ENCODE measurements at places on chromosomes 11 and 22.

DNA sequence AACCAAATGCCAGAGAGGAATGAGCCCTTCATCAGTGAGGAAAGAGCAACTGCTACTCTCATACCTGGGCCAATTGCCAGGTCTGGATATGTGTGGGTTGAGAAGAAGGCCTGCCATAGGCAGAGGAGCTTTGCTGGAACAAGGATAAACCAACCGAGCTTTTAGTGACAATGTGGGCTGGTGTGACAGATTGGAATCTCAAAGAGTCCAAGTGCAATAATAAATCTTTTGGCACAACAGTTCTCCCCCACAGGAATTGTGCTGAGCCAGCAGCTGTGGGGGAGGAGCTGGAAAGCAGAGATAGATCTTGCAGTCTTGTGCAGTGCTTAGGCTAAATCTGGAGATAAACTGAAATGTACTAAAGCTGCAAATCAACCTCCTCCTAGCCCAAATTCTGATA, 79.4 kb upstream of the ISX start:
- DNase-seq: no peak

DNA sequence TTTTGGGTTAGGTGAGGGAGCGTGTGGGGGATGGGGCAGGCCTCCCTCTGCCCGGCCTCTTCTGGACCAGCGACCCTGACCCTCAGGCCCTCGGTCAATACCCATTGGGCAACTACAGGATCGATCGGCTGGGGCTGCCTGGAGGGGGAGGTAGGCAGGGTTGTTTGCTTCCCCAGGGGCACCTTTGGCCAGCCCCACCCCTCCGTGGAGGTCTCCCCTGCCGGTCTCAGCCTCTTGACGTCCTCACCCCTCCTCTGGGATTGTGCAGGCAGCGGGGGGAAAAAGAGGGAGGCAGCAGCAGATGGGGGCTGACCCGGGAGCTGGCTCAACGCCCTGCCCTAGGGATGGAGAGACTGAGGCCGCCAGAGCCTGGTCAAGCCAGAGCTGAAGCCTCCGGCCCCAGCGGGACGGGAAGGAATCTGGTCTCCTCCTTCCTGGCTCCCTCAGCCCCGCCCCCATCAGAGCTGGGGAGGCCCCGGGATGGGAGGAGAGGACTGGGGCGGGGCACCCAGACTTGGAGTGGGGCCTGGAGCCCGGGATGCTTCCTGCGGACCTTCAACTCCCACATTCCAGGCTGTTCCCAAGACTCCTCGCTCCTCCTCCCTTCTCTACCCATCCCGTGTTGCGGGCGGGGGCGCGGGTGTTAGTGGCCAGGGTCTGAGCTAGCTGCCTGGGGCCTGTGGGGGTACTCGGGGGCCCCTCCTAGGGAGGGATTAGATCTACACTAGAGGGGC, 14.4 kb upstream of the CDC42EP1 start:
- DNase-seq: no peak

GRCh38 chr22:42313804-42314581, 43.5 kb upstream of the TCF20 start:
- peak; percentile 26 for DNase-seq

GRCh38 chr11:96523656-96524055, 133.8 kb downstream of the JRKL start:
- no peak for DNase-seq

GRCh38 chr11:46327829-46328228, 19.4 kb upstream of the DGKZ start:
- no peak for DNase-seq

DNA sequence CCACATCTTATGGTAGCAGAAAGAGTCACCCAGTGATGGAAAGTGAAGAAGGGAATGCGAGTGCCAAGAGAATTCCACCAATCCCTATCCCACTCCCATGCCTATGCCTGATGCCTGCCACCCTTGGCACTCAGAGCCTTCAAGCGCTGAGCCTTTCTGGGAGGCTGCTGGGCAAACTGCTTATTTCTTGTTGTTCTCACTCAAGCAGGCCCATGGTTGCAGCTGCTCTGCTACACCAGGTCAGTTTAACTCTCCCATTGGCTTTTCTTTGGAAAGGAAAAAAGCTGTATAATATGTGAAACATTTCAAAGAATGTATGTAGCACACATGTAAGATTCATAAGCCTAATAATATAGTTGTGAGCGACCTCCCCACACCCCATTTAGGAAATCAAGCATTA, 41.4 kb downstream of the DGCR2 start:
- no peak for DNase-seq

- no peak for DNase-seq
These were observed 20.0 kb downstream of the CD82 start for GRCh38 chr11:44585421-44585820.

DNA sequence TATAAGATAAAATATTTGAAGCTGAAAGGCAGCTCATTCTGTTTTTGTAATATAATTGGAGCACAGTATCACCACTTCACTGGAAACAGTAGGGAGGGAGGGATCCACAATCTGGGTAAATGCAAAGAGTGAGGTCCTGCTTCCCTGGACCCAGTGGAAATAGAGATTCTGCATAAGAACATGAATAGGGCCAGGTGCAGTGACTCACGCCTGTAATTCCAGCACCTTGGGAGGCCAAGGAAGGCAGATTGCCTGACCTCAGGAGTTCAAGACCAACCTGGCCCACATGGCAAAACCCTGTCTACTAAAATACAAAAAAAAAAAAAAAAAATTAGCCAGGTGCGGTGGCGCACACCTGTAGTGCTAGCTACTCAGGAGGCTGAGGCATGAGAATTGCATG, 143.7 kb downstream of the DBX1 start:
- DNase-seq: no peak

DNA sequence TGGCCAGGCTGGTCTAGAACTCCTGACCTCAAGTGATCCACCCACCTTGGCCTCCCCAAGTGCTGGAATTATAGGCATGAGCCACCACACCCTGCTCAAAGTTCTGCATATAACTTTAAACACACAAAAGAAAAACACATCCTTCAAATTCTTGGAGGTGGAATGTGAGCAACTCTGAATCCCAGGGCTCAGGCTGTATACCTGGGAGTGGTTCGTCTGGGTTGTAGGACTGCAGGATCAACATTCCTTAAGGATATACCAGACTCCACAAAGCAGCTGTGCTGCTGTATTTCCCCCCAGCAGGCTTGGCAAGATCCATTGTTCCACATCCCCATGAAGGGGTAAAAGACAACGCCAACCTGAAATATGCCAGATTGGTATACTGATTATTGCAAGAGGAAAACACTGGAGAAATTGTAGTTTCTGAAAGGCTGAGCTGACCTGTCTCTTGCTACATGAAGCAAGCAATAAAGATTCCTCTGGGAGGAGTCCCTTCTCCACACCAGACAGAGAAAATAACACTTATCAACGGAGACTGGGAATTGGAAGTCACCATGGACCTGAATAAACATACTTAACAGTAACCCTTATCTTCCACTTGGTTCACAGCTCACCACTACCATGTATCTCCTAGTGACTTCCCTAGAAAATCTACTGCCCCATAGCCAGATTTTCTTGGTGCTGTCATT, 12.2 kb upstream of the RPS3 start:
- no peak for DNase-seq

GRCh38 chr22:45762545-45763235, 91.1 kb downstream of the ATXN10 start:
- no peak for DNase-seq

- no peak for DNase-seq
These were observed 13.6 kb downstream of the RIBC2 start for GRCh38 chr22:45427114-45427513.

DNA sequence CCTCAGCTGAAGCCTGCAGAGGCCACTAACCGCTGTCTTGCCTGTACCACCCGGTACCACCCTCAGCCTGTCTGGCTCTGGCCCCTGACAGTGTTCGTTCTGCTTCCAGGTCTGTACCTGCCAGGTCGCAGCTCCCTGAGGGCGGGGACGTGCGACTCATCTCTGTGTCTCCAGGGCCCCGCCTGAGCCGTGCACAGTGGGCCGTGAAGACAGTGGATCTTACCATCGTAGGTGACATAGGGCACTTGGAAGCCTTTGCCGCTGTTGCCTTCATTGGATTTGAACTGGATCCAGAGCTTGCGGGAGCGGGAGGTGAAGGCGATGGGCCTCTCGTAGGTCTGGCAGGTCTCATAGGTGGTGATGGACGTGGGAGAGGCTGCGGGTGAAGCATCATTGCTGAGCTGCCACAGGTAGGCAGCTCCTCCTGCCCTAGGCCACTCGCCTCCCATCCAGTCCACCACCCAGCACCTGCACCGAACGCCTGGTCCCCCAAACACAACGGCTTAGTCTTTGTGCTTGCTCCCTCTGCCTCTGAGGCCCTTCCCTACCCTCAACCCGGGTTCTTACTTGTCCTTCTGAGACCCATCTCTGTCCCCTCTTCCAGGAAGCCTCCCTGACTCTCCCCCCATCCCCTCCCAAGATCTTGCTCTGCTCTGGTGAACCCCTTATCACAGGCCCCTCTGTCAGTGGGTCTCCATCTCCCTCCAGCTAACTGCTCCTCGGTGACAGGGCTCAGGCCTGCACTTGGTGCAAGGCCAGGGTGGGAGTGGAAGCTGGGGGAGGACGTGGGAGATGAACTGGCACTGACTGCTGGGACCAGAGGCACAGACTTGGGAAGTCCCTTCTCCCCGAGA, 21.1 kb upstream of the TTLL12 start:
- DNase-seq: no peak

GRCh38 chr11:64206457-64207255, at the start of gene FERMT3:
FERMT3 (plus strand) TSS chr11:64206721; CDS start chr11:64207365, 644 bp downstream.
- peak; percentile 81 for DNase-seq

DNA sequence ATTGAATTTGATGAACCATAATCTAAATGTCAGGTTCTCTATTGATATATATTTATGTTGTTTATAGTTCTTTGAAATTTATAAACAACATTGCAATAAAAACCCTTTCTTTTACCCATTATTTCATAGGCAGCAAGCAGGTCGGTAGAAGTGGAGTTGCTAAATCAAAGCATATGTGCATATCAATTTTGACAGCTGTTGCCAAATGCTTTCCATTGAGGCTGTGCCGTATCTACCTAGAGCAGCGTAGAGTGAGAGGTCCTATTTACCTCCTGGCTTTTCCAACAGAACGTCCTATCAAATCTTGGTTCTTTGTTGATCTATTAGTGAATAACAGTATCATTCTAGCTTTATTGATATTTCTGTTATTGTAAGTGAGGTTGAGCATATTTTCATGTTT, 77.5 kb upstream of the SLC22A12 start:
- DNase-seq: no peak

GRCh38 chr11:9060700-9061111, 30.7 kb downstream of the SCUBE2 start:
- no peak for DNase-seq

DNA sequence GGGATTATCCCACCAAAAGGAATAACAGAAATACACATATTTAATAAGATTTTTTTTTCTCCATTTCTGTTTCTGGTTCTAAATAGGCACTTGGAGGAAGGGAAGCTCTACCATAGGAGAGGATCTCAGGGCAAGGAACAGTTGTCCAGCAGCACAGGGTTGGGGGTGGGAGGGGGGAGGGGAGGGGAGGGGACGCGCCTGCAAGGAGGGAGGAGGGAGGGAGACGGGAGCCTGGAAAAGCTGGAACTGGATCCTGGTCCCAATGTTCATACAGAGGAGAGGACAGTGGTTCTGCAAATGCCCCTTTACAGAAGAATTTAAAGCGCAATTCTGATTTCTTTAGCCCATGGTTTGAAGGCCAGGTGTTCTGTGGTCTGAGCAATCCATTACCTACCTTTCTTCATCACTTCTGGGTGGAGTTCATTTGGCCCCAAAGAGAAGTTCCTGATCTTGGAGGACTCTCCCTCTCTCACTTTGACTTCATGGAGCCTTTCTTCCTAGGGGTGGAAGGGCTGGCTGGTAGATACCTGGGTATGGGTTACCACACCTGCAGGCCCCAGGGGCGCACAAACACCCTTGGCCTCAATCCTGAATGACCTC, 348.9 kb upstream of the NCAM1 start:
- no peak for DNase-seq

DNA sequence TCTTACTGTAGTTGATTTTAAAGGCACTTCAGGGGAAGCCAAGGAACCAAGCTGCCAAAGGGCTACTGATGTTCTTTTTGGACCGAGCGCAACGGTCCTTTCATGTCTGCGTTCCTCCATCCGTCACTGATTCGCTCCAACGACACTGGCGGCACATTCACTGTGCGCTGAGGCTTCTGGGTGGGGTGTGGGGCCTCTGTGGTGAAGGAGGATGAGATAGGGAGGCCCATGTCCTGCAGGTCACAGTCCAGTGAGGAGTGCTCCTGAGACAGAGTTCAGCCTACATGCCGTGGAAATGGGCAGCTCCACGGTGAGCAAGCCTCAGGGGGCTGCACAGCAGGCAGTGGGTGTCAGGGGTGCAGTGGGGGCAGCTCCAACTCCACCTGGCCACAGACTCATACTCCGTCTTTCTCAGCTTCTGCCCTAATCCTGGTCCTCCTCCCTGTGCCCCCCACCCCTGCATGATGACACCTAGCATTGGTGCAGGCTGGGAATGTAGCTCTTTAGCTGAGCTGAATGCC, 87.8 kb upstream of the SHANK2 start:
- DNase-seq: no peak

DNA sequence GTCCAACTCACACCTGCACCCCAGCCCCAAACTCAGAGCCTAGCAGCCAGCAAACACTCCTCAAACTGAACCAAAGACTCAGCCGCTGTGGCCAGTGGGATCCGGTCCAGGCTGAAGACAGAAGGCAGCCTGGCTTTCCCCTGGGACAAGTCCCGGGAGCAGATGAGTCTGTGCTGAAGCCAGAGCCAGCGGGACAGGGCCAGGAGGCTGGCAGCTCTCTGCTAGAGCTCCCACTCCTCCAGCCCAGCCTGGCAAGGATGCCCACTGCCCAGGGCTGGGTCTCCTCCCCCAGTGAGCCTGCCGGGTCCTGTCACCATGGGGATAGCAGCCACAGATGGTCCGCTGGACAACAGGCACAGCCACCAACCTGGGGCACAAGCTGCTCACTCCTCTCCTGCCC, 42.9 kb upstream of the PRR5 start:
- DNase-seq: no peak

DNA sequence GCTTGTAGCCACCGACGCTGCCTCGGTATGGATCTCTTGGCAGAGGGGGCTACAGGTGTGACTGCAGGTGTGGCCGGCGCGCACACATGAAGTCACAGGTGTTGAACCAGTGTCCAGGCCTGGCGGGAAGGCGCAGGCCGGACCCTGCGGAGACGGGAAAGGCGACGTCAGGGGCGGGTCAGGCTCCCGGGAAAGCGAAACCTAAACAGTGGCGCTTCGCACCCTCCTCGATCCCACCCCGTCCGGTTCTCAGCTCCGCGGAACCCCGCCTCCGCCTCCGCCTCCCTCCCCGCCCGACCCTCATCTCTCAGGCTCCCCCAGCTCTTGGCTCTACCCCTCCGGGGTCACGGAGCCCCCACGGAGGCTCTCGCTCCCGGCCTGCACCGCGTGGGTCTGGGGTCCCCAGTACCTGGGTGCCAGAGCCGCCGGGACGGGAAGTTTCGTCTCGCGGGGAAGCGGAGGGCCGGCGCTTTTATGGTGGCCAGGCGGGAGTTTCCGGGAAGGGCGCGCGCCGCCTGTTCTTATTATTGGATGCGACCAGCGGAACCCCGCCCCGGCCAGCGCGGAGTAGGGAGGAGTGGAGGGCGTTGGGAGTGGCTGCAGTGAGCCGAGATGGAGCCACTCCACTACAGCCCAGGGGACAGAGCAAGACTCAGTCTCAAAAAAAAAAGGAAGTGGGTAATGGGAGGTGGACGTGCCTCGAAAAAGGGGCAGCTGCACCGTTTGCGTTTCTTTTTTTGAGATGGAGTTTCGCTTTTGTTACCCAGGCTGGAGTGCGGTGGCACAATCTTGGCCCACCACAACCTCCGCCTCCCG, at the start of gene IRF7:
TSS of gene IRF7 (minus strand) at position 447 of the 816 bp plus-strand sequence. CDS start 586 bp downstream, outside the sequence.
- DNase-seq: peak; percentile 86

GRCh38 chr11:75347781-75348566, 3.5 kb downstream of the ARRB1 start:
- DNase-seq: no peak

- no peak for DNase-seq
These were observed 96.3 kb upstream of the DRD2 start for GRCh38 chr11:113571531-113571930.
